ENCODE measurements at places on chromosomes 13 and 19. TPM values are rescaled to one million over a fixed set of nuclear protein-coding genes. Genes with fewer than 3 reads are reported as not detected.

The RASL11A gene
- 5.3 TPM for total RNA-seq

The ZNF560 gene
- not detected for total RNA-seq

The URAD gene
- not detected for total RNA-seq

The MYO16 gene
- 0.38 TPM for total RNA-seq

The ARHGEF7 gene
- 46.2 TPM for total RNA-seq

The ZNF681 gene
- 4.9 TPM for total RNA-seq

The PSG5 gene
- total RNA-seq, result not detected

The C2CD4C gene
- not detected for total RNA-seq

The ADPRHL1 gene
- 0.85 TPM for total RNA-seq

The TMEM143 gene
- 11.4 TPM for total RNA-seq

The AZU1 gene
- not detected for total RNA-seq

The FPR3 gene
- 1.1 TPM for total RNA-seq

The ZNF600 gene
- 22.4 TPM for total RNA-seq

The PRKACA gene
- total RNA-seq, result 77.3 TPM

The SLC7A10 gene
- total RNA-seq, result not detected

The ATP4B gene
- total RNA-seq, result not detected

The SIAH3 gene
- total RNA-seq, result 0.11 TPM

The GRIN2D gene
- 0.13 TPM for total RNA-seq

The TEX26 gene
- total RNA-seq, result not detected

The CNFN gene
- not detected for total RNA-seq

The SMIM44 gene
- total RNA-seq, result not detected

The TSHZ3 gene
- 0.38 TPM for total RNA-seq

The DCLK1 gene
- total RNA-seq, result not detected

The PGLYRP1 gene
- not detected for total RNA-seq

The MBD3L3 gene
- not detected for total RNA-seq

The ARID3A gene
- total RNA-seq, result 12.8 TPM

Data from CD8-positive, alpha-beta memory T cell (primary cell).